ENCODE measurements at places on chromosomes 6 and 20.

- DNase-seq, result no peak
Measured at GRCh38 chr20:35599776-35600120, 15.9 kb upstream of the SPAG4 start.

DNA sequence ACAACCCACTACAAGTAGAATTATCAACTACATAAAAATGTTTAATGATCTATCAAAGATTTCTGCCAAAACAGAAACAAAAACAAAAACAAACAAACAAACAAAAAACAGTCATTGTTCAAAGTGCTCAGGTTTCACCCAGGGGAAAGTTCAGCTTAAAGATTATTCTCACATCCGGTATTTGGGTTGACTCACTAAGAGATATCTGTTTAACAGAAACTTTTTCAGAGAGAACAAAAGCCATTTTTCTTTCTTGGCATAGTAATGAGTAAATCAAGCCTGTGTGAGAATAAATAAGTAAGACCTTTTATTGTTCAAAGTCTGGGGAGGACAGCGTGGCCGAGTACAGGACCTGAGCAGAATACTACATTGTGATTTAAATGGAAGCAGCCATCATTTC lies 143.6 kb downstream of the RCAN2 start:
- peak; percentile 18 for DNase-seq

GRCh38 chr20:35238170-35238569 lies 11.7 kb downstream of the MMP24 start:
- no peak for DNase-seq

- DNase-seq, result peak; percentile 27
Measured at GRCh38 chr6:20188630-20189075, 23.6 kb downstream of the MBOAT1 start.

- no peak for DNase-seq
Measured at GRCh38 chr20:57870597-57871236, 160.9 kb upstream of the PMEPA1 start.

GRCh38 chr6:32151863-32152768 lies at the start of gene PRRT1:
PRRT1 (minus strand) TSS chr6:32151939; CDS start chr6:32151827, 112 bp downstream.
- DNase-seq, result no peak

All from M059J (cell line).